ENCODE measurements at places on chromosomes 3 and 15. TPM values are rescaled to one million over a fixed set of nuclear protein-coding genes. Genes with fewer than 3 reads are reported as not detected.

The PRRT3 gene
- 0.93 TPM for total RNA-seq

The IREB2 gene
- 48.8 TPM for total RNA-seq

The SI gene
- not detected for total RNA-seq

The KCNMB3 gene
- 7.4 TPM for total RNA-seq

The SLC22A14 gene
- total RNA-seq = not detected

- DNase-seq = no peak
Measured at GRCh38 chr3:50372349-50372748, 13.0 kb upstream of the TMEM115 start.

DNA sequence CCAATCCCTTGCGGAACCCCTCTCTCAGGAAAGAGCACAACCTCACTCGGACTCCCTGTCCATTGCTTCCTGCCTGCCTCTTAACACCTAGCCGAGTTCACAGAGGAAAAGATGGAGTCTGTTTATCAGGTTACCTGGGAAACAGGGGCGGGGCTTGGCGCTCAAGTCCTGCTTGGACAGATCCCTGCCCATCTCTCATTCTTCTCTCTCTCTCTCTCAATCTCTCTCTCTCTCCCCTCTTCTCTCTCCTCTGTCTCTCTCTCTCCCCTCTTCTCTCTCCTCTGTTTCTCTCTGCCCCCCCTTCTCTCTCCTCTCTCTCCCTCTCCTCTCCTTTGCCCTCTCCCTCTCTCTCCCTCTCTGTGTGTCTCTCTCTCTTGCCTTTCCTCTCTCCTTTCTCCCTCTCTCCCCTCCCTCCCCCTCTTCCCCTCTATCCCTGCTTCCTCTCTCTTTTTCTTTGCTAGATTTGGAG is at the start of gene EFHB:
TSS of gene EFHB (minus strand) at position 120 of the 469 bp plus-strand sequence. CDS start 199 bp downstream, outside the sequence.
- DNase-seq = no peak

DNA sequence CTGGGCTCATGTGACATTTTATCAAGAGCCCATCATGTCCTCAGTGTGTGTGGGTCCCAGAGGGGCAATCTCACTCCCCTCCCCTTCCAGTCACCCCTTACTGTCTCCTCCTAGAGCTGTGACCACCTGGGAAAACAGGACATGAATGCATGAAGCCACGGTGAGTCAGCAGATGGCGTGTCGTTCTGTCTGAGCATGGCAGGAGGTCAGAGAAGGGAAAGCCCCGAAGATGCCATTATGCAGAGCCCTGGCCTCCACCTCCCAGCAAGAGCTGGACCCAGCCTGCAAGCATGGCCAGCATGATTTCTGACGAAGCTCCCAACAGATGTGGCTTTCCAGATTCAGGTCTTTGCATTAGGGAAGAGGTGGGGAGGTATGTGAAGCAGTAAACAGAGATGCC is 118.5 kb downstream of the TLE3 start:
- DNase-seq = no peak

DNA sequence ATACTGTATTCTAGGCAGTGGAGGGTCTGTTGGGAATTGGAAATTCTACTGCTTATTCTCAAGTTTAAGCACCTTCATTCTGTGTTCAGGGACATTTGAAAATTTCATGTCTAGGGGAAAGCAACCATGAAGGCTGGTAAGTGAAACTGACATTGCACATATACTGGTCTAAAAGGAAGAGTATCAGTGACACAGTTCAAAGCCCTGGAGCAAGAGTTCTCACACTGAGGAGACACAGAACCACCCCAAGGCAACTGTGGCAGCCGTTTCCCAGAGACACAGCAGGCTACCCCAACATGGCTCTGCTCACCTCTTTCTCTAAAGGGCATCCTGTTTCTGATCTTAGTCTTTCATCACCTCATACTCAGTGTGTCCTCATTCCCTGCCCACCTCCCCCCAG is 67.5 kb downstream of the KCNMB2 start:
- DNase-seq = no peak

- no peak for DNase-seq
Measured at GRCh38 chr3:174216946-174217718, 642.0 kb upstream of the NAALADL2 start.

GRCh38 chr3:147359177-147360050 is 46.9 kb downstream of the ZIC4 start:
- DNase-seq = no peak

DNA sequence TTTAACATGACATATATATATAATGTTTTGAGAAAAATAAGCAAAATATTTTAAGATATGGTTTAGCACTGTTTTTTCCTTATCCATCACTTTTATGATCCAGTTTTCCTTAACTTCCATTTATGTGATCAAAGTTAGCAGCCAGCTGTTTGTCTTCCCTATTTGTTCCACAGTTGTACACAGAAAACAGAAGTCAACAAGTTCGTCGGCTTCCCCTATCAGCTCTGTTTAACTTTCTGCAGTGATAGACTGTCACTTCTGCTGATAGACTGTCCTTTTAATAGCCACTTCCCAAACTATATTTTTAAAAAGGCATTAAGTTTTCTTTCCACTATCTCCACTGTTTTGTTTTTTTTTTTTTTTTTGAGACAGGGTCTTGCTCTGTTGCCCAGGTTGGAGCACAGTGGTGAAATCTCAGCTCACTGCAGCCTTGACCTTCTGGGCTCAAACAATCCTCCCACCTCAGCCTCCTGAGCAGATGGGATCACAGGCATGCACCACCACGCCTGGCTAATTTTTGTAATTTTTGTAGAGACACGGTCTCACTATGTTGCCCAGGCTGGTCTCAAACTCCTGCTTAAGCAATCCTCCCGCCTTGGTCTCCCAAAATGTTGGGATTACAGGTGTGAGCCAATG is 7.2 kb downstream of the FSD2 start:
- DNase-seq = no peak

GRCh38 chr15:73822998-73823397 is 50.4 kb upstream of the TBC1D21 start:
- DNase-seq = no peak

- DNase-seq = no peak
Measured at GRCh38 chr3:31791090-31791430, 190.0 kb downstream of the OSBPL10 start.

DNA sequence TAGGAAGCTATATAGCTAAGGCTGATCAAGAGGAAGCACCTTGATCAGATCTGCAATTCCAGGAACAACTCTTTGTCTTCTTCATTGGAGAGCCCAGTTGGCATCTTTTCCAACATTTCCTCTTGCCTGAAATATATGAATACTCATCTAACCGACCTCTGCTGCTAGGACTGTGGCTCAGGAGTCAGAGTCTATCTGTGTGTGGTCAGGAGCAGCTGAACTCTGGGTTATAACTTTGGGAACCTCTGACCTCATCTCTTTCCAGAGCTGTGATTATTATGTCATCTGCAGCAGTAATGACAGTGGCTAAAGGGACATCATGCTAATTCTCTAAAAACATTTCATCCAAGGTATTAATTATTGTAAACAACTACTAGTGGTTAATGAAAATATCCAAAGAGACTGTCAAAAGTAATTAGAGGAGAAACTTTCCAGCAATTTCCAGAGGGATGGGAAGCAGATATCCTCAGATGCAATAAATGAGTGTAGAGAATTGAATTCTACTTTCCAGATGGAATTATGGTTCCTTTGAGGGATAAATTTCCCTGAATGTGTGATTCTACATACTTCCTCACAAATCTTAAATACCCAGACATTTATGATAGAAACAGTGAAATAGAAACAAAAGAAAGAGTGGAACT is 11.5 kb upstream of the SPINK8 start:
- DNase-seq = no peak

DNA sequence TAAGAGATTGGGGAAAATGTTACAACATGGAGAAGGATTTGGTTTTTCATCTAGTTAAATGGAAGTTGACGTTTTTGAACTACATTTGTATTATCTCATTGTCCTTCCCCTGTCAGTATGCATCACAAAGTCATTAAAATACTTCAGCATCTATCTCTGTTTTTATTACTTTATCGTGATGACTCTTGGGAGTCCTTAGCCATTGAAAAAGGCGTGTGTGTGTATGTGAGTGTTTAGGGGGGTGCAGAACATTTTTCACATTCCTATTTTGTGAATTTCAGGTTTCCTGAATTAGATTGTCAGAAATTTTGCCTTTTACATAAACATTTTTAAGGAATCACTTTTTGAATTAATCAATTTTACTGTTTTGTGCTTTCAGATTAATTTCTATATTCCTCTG is 360.6 kb upstream of the SGO1 start:
- DNase-seq = no peak

GRCh38 chr3:47766186-47766585 is 15.5 kb downstream of the SMARCC1 start:
- no peak for DNase-seq

- DNase-seq = no peak
Measured at GRCh38 chr15:92810418-92811138, 89.5 kb upstream of the CHD2 start.

DNA sequence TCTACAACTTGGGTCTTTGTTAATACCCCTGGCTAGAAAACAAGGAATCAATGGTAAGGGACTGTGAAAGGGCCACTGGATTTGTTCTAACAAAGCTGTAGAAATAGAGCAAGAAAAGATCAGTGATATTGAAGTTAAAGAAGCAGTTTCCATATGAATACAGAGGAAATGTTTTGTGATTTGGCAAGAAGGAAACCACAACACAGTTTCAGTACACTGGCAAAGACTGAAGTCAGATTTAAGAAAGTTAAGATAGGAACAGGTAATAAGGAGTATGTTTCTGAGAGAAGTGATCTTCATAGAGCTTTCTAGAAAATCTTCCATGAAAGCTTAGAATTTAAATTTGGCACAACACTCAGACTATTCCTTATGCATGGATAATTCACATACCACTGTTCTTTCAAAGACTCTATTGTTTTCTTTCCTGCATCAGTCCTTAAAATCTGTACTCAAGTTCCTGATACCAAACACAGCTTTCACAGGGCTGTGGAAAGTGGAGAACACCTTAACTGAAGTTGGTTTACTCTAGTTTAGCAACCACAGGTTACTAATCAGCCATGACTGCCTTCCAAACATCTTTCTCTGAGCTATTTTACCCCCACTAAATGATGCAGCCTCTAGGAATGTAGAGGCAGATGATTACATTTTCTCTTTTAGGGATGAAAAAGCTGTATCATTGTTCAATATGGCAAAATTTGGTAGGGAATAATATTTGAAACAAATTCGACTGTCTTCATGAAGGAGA is 32.4 kb upstream of the ALCAM start:
- DNase-seq = no peak

- DNase-seq = no peak
Measured at GRCh38 chr3:11363715-11364114, 91.5 kb downstream of the ATG7 start.

DNA sequence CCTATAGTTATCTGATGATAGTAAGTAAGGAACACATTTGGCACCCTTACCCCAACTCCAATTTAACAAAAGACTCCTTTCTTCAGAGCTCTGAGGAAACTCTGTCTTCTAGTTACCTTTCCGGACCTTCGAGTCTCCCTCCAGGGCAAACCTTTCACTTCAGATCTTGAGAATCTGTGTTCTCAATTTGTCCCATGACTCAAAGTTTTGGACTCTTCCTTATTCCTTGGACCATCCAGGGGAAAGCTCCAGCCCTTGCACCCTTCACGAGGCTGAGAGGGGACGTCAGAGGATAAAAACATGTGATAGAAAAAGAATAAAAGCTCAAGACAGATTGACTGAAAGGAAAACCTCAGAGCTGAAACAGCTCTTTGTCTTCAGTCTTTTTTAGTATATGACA is 76.9 kb downstream of the CTNNB1 start:
- no peak for DNase-seq

- DNase-seq = no peak
Measured at GRCh38 chr15:38612159-38612863, 47.7 kb upstream of the RASGRP1 start.

GRCh38 chr15:36110659-36110993 is 468.8 kb upstream of the CDIN1 start:
- DNase-seq = no peak

DNA sequence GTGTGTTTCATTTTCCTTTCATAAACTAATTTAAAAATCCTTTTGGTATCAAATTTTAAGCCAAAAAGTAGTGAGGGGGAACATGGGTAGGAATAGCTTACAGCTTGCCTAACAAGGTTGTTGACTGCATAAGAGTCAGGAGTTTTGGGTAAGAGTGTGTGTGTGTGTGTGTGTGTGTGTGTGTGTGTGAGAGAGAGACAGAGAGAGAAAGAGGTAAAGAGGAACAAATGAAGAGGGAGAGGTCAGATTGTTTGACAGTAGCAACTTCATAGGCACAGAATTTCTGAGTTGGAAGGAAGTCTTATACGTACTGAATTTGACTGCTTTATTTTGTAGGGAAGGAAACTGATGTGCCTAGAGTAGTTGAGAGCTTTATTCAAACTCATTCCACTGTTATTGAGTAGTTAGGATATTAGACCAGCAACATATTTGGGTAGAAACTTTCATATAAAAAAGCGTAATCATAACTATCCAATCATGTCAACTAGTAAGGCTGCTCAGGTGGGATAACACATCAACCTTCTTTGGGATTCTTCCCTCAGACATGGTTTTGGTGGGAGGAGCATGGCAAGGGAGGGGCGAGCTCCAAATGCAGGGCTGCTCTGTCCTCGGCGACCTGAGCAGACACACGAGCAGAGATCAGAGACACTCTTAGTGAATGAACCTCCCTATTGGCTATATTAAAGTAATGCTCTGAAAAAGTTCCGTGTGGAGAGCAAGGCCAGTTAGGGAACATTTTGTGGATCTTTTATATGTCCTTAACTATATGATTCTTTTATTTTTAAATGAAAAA is 86.4 kb downstream of the LPP start:
- no peak for DNase-seq

GRCh38 chr3:31300456-31301443 is 232.0 kb upstream of the STT3B start:
- DNase-seq = no peak

GRCh38 chr3:71033681-71034220 is 549.8 kb downstream of the FOXP1 start:
- no peak for DNase-seq

GRCh38 chr3:127413318-127413673 is 125.5 kb upstream of the PRR20G start:
- DNase-seq = no peak
